GM12864 (cell line): ENCODE measurements at places on chromosomes 16 and 17.

DNA sequence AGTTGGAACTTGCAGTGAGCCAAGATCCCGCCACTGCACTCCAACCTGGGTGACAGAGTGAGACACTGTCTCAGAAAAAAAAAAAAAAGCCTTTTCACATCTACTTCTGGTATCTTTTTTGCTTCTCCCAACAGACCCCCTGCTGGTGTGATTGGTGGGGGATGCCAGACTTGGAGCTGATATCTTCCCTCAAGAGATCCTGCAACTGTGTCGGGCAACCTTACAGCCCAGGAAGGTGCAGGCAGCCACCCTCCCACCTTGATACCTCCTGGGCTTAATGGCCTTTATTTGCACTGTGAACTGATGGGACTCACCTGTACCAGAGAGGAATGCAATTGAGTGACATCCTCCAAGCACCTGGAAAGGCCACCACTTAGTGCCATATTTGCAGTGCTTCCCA is 142.3 kb downstream of the RGS9 start:
- no peak for DNase-seq

DNA sequence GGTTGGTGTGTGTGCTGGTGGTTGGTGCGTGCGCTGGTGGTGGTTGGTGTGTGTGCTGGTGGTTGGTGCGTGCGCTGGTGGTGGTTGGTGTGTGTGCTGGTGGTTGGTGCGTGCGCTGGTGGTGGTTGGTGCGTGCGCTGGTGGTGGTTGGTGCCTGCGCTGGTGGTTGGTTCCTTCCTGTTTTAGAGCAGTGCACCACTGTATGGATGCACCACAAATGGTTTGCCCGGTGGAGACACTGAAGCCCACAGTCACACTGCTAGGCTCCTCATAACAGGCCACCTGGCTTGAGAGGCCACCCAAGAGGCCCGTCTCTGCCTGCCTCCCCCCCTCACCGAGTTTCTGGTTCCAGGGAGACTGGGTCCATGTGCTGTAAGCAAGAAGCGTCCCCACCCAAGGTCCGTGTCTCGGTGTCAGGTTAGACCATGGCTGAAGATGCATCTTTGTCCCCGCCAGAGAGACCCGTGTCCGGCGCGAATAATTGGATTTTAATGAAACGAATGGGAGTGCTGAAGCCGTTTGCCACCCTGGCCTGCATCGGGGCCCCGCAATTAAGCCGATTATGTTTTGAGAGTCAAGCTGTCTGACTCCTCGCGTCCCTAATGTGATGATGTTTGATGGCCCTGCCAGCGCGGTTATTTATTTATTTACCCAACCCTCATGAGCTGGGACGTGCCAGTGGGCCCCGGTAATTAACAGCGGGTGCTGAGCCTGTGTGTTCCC is 161.3 kb upstream of the GSE1 start:
- DNase-seq = no peak

GRCh38 chr17:32590974-32591373 is 104.2 kb downstream of the CDK5R1 start:
- DNase-seq = no peak

DNA sequence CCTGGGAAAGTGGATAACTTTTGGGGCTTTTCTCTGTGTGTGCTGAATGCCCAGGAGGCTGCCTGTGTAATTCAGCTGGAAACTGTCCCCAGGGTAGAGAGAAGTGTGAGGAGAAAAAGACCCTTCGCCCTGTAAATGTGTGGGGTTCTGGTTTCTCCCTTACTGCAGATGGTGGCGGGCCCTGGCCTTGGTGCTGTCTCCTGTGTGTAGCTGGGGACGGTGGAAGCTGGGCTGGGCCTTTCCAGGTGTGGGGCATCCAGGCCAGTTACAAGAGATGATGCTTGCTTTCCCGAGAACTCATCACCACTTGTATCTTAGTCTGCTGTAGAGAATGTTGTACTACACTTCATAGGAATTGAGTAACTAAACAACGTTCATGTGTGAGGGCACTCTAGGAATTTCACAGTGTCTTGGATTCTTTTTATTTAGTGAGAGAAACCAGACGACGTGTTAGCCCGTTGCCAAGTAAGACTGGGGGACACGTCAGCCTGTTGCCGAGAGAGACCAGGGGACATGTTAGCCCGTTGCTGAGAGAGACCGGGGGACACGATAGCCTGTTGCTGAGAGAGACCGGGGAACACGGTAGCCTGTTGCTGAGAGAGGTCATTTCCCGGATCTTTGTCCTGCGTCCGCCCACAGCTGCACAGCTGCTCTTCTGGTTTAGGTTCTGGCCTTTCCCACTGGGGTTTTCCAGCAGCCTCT is 43.1 kb downstream of the TBCD start:
- DNase-seq = no peak
